Anterior cingulate cortex (tissue), 58 donors: ENCODE measurements at places on chromosomes 16 and 17.

GRCh38 chr16:12271006-12271405, 294.5 kb downstream of the SNX29 start:
- peak; percentile 14 for DNase-seq

DNA sequence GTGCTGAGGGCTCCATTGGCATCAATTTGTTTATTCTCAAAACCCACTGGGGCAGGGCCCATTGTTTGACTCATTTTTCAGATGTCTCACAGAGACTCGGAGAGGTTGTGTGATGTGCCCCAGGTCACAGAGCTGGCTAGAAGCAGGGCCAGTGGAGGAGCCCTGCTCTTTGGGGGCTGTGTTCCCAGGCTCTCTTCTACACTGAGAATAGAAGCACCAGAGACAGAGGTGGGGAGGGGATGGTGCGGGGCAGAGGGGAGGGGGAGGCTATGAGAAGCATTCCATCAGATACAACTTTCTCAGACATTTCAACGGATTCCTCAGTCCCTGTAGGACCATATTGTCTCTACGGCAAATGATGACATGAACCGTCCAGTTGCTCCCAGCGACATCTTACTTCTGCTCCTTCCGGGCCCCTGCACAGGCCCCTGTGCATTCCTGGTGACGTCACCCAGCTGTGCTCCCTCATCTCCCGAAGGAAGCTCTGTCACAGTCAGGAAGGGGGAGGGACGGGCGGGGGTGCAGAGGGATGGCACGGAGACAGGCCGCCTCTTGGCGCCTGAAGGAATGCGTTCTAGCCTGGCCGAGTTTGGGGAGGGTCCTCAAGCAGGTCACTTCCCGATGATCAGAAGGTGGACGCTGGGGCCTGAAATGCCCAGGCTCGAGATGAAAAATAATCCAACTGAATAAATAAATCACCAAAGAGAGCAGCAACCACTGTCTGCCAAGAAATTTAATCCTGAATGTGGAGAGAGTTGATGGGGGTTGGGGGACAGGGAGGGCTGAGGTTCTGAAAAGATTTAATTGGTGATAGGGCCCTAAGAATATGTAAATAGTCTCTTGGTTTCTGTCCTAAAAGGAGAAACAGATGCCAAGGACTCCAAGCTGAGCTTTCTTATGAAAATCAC, 114.1 kb downstream of the NOG start:
- no peak for DNase-seq

DNA sequence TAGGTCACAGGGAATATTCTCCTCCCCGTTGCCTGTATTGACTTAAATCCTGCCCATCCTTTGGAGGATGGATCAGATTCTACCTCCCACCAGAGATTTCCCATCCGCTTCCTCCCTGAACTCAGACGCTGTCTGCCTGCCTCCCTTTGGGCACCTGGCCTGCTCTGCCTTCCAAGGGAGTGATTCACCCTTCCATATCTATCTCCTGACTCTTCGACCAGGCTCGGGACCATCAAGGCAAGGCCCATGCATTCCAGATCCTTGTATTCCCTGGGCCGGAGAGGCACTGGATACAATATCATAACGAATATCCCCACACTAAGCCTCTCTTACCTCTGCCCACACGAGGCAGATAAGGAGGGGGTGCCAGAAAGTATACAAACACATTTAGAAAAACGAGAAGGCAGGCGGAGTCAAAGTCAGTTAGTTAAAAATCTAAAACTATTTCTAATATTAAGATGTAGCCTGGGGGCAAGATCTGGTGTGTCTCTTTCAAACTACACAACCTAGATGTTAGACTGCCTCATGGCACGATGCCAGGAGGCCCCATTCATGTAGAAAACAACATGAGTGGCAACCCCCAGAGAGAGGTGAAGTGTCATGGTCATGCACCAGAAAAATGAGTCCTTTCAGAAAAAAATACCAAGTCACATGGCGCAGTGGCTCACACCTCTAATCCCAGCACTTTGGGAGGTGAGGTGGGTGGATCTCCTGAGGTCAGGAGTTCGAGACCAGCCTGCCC, 9.2 kb downstream of the PMP22 start:
- DNase-seq, result no peak

DNA sequence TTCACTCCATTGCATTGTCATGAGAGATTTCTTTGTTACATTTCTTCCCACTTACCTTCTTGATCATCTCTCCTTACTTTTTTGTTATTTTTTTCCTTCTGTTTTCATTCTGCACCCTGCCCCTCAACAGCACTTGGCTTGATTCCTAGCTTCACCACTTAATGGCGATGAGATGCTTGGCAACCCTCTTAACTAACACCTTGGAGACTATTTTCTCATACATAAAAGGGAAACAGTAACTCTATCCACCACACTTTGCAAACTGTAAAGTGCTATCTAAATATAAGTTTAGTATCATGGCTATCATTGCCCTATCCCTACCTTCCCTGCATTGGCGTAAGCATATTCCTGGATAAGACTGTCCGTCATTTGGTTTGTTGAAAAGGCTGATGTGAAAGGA, 177.3 kb downstream of the SHISA6 start:
- DNase-seq, result no peak

DNA sequence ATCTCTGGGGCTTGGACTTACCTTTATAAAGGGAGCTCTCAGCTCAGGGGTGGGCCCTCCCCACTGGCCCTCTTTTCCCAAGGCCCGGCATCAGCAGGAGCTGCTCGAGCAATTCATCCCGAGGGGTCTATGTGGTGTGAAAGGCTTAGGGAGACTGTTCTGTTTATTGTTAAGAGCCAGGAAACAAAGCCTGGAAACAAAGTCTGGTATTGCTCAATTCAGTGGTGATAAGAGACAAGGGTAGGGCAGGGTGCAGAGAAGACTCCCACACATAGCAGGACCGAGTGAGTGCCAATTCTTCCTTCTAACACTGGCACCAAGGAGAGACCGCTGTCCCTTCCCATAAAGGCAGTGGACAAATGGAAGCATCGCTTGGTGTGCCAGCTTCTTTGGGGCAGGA, 750.7 kb downstream of the KCNJ18 start:
- no peak for DNase-seq

DNA sequence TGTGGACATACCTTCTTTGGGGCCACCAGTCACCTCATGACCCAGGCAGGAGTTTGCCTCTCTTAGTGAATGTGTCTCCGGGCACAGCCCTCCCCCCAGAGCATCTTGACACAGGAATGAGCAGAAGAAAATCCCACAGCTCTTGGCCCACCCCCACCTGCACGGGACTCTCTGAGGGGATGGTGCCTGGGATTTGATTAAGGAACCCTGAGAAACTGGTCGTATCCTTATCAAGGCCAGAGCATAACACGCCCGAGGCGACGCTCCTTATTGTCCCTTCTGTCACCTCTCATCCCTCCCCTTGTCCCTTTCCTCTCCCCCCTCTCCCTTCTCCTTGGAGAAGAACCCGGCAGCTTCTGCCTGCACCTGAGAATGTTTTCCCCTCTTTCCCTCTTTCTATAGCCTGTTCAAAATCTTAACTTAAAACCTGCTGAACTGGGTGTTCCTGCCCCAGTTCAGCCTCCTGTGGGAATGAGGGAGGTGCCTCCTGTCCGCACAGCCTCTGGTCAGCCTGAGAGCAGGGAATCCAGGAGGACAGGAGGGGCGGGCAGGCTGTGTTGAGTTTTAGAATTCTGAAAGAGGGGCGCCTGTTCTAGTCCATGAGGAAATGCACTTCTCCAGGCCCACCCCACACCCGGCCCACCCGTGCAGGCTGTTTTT, 140.7 kb upstream of the PLCG2 start:
- no peak for DNase-seq

- no peak for DNase-seq
Observed at GRCh38 chr17:48024149-48025039, 13.2 kb downstream of the COPZ2 start.
